ENCODE measurements at places on chromosomes 11 and 22.

GRCh38 chr11:38867338-38867737, 2269.3 kb upstream of the RAG2 start:
- DNase-seq, result peak; percentile 19

GRCh38 chr11:125375146-125375545, 120.9 kb downstream of the FEZ1 start:
- DNase-seq, result no peak

DNA sequence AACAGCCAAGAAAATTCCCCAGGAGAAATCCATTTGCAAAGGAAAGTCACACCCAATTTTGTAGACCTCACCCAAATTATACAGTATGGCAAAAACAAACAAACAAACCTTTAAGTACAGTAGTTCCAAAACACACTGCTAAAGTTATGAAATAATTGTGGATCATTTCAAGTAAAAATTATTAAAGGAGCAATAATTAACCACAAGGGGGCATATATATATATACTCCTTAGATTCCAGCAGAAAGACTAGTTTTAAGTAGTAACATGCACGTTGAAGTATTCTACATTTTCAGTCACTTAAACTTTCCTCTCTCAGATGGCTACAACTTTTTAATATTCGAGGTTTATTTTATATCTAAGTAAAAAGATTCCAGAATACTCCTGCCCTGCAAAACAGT, 26.8 kb downstream of the RNF141 start:
- no peak for DNase-seq

DNA sequence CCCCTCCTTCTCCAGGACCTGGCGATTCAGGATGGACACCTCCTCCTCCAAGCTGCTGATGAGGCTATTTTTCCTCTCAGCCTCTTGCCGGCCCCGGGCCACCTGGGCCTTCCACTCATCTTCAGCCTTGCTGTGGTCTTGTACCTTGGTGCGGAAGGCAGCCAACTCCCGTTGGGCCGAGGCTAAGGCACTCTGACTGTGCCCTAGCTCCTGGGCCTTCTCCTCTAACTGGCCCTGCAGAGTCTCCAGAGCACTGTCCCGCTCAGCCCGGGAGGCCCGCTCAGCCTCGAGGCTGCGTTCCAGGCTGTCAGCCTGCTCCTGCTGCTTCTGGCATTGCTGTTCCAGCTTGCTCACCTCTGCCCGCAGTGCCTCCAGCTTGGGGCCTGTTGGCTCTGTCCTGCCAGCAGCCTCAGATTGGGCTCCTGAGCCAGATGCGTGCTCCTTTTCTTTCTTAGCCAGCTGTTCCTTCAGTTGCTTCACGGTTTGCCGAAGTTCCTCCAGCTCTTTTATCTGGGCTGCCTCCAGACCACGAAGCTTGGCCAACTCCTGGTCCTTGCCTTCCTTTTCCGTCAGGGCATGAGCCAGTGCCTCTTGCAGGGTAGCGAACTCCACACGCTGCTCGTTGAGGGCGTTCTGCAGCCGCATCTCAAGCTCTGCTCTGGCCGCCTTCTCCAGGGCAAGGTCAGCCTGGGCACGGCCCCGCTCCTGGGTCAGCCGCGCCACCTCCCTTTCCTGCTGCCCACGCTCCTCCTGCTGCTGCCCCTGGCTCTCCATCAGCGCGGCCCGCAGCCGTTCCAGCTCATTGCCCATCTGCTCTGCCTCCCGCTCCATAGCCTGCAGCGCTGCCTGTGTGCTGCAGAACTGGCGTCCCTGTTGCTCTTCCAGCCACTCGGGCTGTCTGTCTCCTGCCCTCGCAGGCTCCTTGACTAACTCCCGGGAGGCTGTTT, 15.3 kb downstream of the IL18BP start:
- DNase-seq, result no peak

GRCh38 chr11:96086111-96086510, 162.2 kb upstream of the MTMR2 start:
- DNase-seq, result no peak

Data from H4 (cell line).